ENCODE measurements at places on chromosomes 1 and 21.

DNA sequence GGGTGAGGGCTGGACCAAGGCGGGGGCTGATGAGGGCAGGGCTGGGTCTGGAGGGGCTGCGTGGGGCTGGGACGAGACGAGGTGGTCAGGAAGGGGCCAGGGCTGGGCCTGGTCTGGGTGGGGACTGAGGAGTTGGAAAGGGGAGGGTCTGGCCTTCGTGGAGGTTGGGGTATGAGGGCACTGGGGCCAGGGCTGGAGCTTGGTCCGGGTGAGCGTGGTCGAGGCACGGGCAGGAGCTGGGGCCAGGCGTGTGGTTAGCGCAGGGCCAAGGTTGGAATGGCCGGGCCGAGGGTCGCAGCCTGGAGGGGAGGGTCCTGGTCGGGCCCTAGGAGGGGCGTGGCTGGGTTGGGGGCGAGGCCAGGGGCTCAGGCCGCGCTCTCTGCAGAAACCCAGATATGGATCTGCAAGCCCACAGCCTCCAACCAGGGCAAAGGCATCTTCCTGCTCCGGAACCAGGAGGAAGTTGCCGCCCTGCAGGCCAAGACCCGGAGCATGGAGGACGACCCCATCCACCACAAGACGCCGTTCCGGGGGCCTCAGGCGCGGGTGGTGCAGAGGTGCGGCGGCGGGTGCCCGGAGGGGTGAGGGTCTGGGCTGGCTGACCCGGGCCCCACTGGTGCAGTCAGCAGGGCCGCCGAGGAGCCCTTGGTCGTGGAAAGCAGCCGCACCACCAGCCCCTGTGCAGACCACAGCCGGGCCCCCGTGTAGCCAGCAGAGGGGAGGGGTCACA lies 9.0 kb downstream of the TTLL10 start:
- DNase-seq: no peak

DNA sequence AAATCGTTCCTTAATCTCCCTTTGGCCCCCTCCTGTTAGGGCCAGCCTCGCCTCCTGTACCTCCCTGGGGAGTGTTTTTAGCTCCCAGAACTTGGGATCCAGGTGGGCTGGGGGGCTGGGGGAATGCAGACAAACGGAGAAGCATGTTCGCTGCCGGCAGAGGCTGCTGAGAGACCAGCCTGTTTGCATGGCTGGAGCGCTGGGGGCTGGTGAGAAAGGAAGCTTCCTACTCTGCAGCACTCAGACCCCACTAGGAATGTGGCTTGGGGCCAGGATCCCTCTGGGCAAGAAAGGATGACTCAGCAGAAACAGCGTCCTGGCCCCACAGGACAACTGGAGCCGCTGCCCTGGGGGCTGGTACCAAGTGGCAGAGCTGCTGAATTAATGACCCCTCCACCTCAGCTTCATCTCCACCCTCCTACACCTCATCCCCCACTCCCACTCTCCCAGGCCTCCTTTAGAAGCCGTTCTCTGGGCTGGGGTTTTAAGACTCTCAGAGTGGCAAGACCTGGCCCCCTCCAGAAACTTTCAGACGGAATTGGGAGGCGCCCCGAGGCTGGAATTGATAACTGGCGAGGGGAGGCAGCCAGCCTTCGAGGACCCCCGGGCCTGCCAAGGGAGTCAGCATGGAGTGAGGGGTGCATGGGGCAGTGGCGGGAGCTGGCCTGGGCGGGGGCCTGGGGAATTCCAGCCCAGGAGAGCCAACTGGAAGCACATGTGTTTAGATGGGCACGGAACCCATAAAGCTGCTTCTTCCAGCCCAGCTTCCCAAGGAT lies 28.5 kb upstream of the EPS8L3 start:
- DNase-seq: no peak

- DNase-seq: peak; percentile 57
Measured at GRCh38 chr1:51729824-51730301, 113.0 kb downstream of the OSBPL9 start.

- no peak for DNase-seq
Measured at GRCh38 chr1:204740354-204740753, 54.8 kb upstream of the LRRN2 start.

DNA sequence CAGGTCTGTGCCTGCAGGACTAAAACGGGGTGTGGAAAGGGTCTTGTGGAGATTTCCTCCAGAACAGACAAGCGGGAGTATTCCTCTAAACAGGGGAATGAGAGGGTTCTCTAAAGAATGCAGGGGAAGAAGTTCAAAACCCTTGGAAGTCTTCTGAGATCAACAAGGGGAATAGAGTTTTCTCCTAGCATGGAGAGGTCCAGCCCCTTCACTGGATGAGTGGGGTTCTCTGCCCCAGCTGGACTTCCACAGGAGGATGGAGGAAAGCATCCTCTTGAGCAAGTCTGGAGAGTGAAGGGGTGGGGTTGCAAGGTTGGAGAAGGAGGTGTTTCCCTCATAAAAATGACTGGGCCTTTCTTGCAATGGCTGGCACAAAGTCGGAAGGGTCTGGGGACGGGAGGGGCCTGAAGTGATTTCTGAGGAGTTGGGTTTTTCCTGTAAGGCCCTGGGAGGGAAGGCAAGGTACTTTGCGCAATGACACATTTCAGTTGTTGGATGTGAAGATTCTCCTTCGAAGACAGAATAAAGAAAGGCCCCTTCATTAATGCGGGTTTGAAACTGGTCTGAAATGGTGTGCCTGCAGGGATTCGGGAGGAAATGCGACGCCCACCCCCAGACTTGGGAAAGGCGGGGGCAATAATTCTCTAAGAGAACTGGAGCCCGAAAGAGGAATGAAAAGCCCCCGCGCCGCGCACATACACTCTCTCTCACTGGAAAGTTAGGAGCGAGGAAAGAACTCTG lies 884 bp downstream of the SPATA6 start:
- no peak for DNase-seq

- no peak for DNase-seq
Measured at GRCh38 chr1:241499910-241500309, 19.6 kb downstream of the FH start.

GRCh38 chr21:44282370-44282769 lies 3.3 kb upstream of the AIRE start:
- DNase-seq: no peak

DNA sequence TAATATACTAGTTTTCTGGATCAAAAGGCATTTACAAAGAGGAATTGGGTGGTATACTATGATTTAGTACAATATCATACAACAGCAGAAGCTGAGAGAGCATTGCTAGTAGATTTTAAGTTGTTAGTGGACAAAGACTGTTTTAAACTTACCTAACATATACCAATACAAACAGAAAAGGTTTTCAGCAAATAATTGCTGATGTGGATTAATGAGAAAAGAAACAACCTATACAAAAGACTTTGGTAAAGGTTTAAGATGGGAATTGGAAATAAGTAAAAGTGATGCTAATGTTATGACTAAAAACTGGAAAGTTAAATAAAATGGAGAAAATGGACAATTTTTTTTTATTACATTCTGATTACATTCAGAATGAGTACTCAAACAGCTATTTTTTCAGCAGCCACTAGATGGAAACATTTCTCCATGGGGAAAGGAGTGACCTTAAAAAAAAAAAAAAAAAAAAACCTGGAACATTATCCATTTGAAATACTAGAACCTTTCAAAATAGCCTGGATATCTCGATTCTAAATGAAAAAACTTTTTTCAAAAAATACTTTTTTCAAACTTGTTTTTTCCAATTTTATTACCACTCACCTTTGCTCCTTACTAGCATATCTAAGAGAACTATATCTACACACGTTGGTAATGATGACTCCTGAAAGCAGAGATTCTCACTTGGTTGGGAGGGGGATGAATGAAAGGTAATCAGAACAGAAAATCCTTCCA lies 55.4 kb downstream of the EPRS1 start:
- peak; percentile 9 for DNase-seq

GRCh38 chr1:53153752-53154151 lies 11.3 kb upstream of the SLC1A7 start:
- DNase-seq: no peak

GRCh38 chr1:155379631-155380090 lies 59.0 kb downstream of the RUSC1 start:
- DNase-seq: no peak

- DNase-seq: no peak
Measured at GRCh38 chr1:241990040-241990439, 8.9 kb downstream of the MAP1LC3C start.

DNA sequence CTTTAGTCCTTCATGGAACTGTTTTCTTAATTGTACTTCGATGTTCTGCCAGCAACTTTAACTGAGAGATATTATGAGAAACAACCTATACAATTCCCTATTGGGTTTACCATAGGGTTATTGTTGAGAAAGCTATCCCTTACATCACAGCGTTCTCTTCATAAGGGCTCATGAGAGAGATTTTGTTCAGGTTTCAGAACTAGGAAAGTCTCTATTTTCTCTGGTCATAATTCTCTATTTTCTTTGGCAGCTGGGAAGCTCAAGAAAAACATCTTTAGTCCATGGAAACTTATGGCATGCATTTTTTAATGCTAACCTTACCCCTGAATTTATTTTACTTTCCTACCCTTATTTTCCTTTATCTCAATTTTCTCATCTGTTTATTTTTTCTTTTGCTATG lies 38.2 kb downstream of the NMNAT2 start:
- no peak for DNase-seq

DNA sequence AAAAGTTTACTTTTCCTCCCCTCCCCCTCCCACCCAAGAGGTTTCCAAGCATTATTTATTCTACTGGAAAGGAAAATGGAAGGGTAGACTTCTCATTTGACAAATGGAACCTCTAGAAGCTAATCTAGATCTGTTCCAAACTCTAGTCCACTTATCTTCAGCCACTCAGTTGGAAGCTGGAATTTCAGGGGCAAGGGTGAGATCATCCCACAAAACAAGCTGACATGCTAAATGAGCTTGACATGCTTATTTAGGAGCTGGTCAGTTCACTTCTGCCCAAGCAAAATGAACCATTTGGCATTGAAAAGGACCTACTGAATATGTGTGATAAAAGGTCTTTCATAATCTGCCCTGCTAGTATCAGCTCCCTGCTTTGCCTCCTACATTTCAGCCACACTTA lies 5.0 kb downstream of the LRRC41 start:
- DNase-seq: no peak

GRCh38 chr1:21239221-21239620 lies 51.0 kb downstream of the ECE1 start:
- DNase-seq: peak; percentile 19

DNA sequence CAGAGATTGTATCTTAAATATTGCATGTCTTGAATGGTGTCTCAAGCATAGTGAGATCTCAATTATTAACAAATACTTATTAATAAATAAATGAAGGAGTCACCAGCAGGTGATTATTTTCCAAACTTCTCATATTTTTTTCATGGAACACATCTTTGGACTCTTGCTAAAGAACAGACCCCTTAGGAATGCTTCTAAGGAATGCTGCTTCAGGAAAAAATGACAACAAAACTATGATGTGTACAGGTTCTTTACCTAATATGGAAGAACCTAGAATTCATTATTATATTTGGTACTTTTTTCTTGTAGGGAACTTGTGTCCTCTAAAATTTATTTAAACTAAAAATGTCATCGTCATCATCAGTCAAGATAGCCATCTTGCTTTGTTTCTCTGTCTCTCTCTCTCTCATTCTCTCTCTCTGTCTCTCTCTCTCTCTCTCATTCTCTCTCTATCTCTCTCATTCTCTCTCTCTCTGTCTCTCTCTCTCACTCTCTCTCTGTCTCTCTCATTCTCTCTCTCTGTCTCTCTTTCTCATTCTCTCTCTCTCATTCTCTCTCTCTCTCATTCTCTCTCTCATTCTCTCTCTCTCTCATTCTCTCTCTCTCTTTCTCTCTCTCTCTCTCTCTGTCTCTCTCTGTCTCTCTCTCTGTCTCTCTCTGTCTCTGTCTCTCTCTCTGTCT lies 63.0 kb upstream of the ETS2 start:
- no peak for DNase-seq

DNA sequence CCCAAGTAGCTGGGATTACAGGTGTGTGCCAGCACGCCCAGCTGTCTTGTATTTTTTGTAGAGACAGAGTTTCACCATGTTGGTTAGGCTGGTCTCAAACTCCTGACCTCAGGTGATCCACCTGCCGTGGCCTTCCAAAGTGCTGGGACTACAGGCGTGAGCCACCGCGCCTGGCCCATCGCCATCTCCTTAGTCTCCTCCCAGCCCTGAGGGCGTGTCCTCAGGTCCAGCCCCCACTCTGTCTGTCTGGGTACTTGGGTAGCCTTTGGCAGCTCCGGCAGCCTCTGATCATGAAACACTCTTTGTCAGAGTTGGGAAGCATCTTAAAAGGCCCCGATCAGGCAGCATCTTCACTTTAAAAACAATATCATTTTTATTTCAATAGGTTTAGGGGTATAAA lies 90.3 kb upstream of the DISP3 start:
- no peak for DNase-seq

DNA sequence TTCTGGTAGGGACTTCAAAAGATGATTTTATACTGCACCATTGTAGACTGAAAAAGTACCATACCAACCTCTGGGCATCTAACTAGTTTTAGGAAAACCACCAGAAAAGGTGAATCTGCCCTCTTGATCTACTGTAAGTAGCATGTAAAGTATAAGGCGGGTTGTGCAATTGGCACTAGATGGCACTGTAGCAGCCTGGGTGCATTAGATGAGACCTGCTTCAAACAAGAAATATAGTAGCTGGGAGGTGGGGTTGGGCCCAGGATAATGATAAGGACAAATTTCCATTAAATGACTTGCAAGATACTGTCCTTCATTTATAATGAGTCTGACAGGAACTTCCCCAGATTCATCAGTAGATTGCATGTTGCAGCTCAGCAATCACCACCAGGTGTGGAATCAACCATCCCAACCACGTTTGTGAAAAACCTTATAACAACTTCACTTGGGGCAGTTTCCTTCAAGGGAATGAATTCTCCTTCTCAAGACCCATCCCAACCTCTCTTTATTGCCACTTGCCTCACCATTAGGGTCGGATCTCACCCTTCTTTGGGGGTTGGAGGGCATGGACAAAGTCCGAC lies 37.3 kb upstream of the IL10 start:
- DNase-seq: peak; percentile 61

DNA sequence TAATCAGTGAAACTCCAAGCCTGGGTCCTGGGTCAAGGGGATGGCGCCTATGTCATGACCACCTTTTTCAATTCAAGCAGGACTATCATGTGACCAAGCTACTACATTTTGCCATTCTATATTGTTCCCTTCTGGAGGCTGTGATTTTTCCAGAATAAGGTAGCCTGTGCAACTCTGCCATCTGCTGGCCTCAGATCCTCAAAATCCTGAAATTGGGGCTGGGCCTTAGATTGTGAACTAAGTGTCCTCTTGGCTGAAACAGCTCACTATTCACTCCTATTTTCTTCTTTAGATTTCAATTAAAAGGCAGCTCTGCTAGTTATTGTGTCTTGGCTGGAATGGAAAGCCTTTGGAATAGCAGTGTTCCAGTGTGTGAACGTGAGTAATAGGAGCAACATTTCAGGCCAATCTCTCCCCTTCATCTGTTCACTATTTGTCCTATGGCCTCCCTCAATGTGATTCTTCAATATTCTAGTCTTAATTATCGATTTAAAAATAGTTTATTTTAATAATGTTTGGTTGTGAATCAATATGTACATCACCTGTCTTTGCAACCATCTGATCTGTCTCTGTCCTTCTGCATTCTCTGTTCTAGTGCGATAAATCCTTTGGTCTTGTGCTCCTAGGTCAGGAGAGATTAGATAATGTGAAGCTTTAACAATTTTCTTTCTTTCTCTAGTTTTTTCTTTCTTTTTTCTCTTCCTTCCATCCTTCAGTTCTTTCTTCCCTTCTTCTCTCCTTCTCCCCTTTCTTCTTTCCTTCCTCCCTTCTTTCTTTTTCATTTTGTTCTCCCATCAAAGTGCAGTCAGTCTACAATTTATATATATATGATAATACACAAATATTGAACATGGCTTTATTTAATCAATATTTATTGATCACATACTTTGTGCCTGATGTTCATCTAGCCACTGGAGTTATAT lies 69.8 kb downstream of the CR1 start:
- peak; percentile 2 for DNase-seq

- DNase-seq: no peak
Measured at GRCh38 chr21:29637134-29637533, 302.7 kb downstream of the GRIK1 start.

GRCh38 chr1:93661829-93662474 lies 19.7 kb downstream of the BCAR3 start:
- peak; percentile 13 for DNase-seq

Measured in GM12865 (cell line).